AG09319 (cell line): ENCODE measurements at places on chromosomes 5 and 9.
A peak's percentile ranks its signal among the peaks of the same experiment; 100 is the strongest.

DNA sequence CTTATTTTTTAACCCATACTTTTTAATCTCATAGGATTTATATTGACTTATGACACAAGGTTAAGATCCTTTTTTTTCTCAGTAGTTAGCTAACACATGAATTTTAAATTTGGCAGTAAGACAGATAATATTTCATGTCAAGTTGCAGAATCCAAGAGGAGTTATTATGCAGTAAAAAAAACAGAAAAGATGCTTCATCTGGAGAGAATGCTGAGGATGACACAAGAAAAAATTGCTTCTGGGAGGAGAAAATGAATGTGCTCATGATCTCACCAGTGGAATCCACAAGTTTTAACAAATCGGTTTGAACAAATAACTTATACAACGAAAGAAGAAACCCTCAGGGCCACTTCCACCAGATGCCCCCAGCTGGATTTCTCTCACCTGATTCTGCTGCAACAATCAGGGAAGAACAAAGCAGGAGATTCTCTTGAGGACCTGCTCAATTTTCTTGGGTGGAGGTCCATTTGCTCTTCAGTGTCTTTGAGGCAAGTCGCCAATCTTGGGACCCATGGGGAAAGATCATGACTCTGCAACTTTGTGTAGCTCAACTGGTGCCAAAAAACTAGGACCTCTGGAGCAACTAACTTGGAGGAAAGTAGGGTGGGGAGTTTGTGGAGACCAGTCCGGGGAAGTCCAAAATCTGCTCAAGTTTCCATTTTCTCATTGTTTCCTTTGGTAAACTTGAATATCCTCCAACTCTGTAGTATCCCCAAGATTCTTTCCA, 50.5 kb upstream of the TNFSF15 start:
- peak; percentile 51 for DNase-seq

- DNase-seq: no peak
These were observed 7.0 kb upstream of the IZUMO3 start for GRCh38 chr9:24552526-24553182.

DNA sequence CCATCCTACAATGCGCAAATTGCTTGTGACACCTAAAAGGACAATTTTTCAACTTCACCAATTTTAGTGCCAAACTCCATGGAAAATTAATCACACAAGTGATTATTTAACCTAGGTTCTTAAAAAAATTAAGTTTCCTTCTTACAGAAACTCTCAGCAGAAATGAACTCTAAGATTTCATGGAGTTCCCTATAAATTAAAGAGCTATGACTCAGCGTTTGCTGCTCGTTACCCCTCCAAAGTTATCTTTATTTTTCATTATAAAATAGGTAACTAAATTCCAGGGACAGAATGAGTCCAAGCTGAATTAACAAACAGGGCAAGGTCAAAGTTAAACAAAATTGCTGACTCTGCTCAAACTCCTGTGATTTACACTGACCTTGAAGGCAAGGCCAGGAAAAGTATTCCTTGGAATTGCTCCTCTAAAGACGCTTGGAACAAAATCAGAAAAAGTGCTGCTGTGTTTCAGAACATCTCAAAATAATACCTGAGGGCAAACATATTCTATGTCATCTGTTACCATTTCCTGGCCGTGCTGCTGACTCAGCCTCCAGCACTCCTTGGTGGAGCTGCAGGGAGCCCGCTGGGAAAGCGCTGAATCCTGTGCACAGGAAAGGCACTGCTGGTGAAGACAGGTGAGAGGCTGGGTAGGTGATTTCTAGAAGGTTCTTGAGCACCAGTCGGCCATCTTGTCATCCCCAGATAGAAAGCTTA, 2.5 kb upstream of the CMBL start:
- no peak for DNase-seq

DNA sequence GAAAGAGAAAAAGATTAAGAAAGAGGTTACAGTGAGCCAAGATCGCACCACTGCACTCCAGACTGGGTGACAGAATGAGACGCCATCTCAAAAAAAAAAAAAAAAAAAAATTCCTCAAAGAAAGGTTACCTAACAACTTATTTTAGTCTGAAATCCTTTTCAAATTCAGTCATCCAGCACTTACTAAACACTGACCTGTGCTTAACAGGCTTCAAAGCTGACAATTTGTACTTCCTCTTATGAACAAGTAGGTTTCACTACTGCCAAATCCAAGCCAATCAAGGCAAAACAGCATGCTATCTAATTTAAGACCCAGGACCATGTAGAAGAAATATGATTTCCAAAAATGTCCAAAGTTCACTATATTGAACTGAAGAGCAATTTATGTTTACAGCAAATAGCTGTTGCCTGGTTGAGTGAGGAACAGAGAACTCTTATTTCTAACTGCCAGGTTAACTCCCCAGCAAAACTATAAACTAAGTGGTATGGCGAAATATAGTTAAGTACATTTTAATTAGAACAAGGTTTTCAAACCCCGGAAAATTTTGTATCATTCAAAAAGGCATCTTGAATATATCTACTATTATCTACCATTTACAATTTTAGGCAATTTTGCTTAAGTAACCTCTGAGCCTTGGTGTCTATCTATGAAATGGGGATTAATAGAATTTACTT, 13.4 kb downstream of the PWWP2A start:
- DNase-seq: no peak

- DNase-seq: no peak
These were observed 19.4 kb downstream of the GOLM1 start for GRCh38 chr9:86079865-86080469.

DNA sequence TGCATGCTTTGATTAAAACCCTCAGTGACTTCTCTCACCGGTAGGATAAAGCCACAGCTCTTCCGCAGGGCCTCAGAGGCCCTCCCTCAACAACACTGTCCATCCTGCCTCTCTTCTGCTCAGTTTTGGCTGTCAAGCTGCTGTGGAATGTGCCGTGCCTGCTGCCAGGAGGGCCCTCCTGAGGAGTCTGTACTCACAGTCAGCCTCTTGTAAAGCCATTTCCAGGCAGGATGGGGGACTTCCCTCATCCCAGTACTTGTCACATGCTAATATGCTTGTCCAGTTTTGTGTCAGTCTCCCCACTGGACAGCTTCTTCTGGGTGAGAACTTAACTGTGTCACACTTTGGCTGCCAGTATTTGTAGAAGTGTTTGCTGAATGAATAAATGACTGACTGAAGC, 13.9 kb upstream of the DDX41 start:
- DNase-seq: no peak

DNA sequence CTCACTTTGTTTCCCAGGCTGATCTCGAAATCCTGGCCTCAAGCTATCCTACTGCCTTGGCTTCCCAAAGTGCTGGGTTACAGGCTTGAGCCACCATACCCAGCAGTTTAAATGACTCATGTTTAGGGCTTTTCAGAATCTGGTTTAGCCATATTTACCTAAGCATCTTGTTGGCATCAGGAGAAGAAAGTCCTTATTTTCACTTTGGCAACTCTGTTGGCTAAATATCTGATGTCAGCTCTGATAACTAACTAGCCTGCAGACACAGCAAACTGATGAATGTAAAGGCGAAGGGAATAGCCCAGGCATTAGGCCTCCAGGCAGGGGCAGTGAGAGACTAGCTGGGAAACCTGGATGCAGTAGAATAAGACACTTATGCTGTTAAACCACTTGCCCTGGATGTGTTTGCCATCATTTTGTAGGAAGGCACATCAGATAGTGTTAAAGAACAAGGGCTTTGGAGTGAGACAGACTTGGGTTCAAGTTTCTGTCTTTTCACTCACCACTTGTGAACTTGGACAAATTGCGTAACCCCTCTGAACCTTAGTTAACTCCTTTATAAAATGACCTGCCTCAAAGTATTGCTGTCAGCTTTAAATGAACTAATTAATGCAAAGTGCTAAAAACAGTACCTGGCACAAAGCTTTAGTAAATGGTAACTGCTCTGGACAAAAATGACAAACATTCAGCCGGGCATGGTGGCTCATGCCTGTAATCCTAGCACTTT, 34.7 kb upstream of the GARNL3 start:
- no peak for DNase-seq

- no peak for DNase-seq
These were observed 63.3 kb upstream of the SMC5 start for GRCh38 chr9:70195456-70195855.
